ENCODE measurements at places on chromosomes 1 and 21.
A peak's percentile ranks its signal among the peaks of the same experiment; 100 is the strongest.

DNA sequence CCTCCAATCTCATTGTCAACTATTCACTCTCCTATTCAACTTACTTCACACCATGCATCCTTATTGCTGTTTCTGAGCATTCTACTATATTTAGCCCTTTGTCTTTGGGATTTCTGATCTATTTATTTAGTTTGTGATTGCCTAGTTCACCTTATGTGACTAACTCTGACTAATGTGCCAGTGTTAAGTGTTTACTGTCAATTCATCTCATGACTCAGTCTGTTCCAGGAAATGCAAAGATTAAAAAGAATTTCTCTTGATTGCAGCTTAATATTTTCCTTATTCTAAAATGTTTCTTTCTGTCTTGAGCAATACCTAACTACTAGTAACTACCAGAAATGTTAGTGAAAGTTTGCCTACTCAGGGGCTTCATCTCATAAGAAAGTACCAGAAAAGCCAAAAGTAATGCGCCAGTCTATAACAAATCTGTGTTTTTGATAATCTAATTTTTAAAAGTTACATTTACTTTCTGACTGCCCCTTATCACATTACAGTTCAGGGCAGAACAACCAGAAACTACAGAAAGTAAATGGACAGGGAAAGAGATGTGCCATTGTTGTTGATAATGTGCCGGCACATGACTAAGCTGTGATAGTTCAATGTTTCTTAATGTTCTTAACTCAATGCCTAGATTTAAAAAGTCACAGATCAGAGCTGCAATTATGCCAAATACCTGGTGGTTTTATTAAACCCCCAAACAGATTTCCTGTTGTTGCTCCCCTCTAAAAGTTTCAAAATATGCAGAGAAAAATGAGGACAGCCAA, 556.5 kb downstream of the PTBP2 start:
- no peaks in the 10 kb centered on the region for H3K27me3 ChIP-seq
- peak overlapping the region; percentile 80 for H3K27ac ChIP-seq
- DNase-seq, result peak; percentile 86
- H3K4me3 ChIP-seq, result peak overlapping the region; percentile 28
- no peaks in the 10 kb centered on the region for H3K36me3 ChIP-seq
- peaks cover 19% of the 10 kb centered on the region for H3K4me1 ChIP-seq

DNA sequence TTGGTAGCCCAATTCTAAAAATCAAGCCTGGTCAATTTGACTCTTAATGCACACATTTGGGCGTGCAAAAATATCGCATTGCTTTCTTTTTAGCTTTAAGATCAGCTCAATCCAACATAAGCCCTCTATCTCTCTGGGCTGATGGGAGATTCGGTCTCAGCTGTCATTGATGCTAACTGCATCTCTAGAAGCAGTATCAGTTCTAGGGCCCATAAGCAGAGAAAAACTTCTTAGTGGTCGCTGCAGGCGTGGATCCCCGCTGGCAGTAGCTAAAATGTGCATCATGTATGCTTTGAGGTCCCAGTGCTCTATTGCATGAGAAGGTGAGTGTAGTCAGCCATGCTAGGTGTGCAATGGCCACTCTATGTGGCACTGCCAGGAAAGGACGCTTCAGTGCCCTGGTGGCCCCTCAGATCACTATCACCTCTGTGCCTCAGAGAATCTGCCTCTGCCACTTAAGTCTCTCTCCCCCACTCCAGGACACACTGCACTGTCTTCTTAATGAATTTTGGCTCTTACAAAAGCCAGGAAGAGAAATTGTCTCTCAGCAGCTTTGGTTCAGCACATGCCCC, 79.7 kb upstream of the GADD45A start:
- H3K27ac ChIP-seq, result no peak overlapping the region
- no peaks in the 10 kb centered on the region for H3K4me1 ChIP-seq
- no peaks in the 10 kb centered on the region for H3K36me3 ChIP-seq
- no peaks in the 10 kb centered on the region for H3K27me3 ChIP-seq
- no peak overlapping the region for H3K4me3 ChIP-seq

GRCh38 chr1:98086796-98087441, 166.1 kb upstream of the DPYD start:
- no peaks in the 10 kb centered on the region for H3K36me3 ChIP-seq
- no peaks in the 10 kb centered on the region for H3K27me3 ChIP-seq
- H3K4me1 ChIP-seq, result peaks cover 29% of the 10 kb centered on the region
- H3K4me3 ChIP-seq, result peak overlapping the region; percentile 11
- H3K27ac ChIP-seq, result peak overlapping the region; percentile 84

DNA sequence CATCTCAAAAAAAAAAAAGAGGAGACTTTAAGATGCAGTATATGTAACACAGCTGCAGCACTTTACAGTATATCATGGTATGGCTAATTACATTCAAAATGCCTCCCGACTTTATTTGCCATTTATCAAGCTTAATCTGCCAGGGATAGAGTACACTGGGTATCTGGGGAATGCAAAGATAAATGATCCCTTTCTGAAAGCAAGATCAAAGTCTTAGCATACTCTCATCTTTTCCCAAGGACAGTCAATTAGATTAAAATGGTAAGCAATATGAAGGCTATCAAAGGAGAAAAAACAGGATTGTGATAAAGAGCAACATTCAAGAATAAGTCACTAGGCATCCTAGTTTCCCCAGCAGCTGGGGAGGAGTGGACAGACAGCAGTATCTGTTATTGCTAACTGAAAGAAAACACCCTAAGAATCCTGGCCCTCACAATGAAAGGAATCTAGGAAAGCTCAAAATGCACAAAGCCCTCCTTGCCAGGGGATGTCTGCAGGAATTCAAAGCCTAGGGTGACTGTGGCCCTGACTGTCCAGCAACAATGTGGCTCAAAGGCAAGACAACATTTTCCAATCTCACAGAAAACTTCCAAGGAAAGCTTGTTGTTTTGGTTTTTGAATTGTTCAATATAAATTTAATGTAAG, 56.7 kb upstream of the RAP1GAP start:
- H3K36me3 ChIP-seq, result peaks cover 49% of the 10 kb centered on the region
- no peak overlapping the region for H3K27ac ChIP-seq
- H3K4me1 ChIP-seq, result no peaks in the 10 kb centered on the region
- H3K27me3 ChIP-seq, result no peaks in the 10 kb centered on the region
- no peak for DNase-seq

GRCh38 chr1:219153723-219154122, 20.0 kb upstream of the LYPLAL1 start:
- no peaks in the 10 kb centered on the region for H3K4me1 ChIP-seq
- H3K36me3 ChIP-seq, result no peaks in the 10 kb centered on the region
- DNase-seq, result no peak
- no peak overlapping the region for H3K27ac ChIP-seq
- no peaks in the 10 kb centered on the region for H3K27me3 ChIP-seq

DNA sequence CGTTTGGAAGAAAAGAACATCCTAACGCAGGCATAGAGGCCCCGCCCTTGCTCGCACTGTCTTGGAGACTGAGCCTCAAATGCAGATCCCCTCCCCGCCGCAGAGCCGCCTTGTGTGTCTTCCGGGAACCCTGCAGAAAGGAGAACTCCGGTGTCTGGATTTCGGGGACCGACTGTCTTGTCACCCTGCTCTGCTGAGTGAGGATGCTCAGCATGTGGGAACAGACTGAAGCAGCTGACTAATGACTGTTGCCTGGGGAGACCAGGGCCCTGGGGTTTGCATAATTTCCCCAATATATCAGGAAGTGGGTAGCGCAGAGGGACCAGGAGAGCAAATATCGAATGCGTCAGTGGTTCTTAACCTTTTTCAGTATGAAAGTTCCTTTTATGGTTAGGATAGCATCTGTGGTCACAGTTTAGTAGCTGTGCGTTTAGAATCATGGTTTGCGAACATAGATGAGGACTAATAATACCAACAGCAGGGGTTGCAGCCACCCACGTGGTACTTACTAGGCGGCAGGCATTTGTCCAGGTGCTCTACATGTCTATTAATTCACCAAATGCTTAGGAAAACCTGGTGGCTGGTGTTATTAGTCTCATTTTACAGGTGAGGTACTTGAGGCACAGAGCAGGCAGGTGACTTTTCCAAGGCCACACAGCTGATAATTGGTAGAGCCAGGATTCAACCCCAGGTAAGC, 14.3 kb downstream of the GPR137B start:
- no peak overlapping the region for H3K4me3 ChIP-seq
- H3K27ac ChIP-seq, result no peak overlapping the region
- no peak for DNase-seq
- H3K4me1 ChIP-seq, result no peaks in the 10 kb centered on the region
- H3K27me3 ChIP-seq, result no peaks in the 10 kb centered on the region

GRCh38 chr1:39779821-39780220, 8.7 kb upstream of the OXCT2 start:
- peaks cover 22% of the 10 kb centered on the region for H3K27me3 ChIP-seq
- H3K36me3 ChIP-seq, result no peaks in the 10 kb centered on the region
- H3K27ac ChIP-seq, result no peak overlapping the region
- DNase-seq, result no peak
- H3K4me1 ChIP-seq, result no peaks in the 10 kb centered on the region
- no peak overlapping the region for H3K4me3 ChIP-seq

DNA sequence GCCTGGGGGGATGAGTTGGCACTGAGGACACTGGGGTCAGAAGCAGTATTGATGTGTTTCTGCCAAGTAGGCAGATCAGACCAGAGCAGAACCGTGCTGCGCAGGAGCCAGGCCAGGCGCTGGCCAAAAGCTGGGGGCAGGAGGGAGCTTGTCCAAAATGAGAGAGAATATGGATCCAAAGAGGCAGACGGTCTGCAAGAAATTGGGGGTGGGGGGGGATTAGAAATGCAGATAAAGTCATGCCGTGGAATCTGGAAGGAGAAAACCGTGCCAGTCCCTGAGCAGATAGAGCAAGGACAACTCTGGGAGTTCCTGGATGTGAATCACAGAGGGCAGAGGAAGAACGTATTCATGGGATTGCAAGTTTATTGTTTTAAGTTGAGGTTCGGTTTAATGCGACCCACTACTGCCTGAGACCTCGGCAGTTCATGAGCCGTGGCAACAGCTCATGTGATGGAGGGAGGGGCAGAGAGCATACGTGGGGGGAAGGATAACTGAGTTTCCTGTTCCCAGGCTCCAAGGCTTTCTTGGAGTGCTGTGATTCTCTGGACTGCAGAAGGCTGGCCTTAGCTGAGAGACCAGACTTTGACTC, 224.0 kb downstream of the FGGY start:
- H3K36me3 ChIP-seq, result no peaks in the 10 kb centered on the region
- H3K4me3 ChIP-seq, result no peak overlapping the region
- DNase-seq, result no peak
- no peak overlapping the region for H3K27ac ChIP-seq

- peaks cover 10% of the 10 kb centered on the region for H3K36me3 ChIP-seq
- no peak overlapping the region for H3K4me3 ChIP-seq
- no peak overlapping the region for H3K27ac ChIP-seq
- no peaks in the 10 kb centered on the region for H3K4me1 ChIP-seq
- peak; percentile 7 for DNase-seq
Observed at GRCh38 chr21:36873513-36873912, 93.0 kb downstream of the HLCS start.

DNA sequence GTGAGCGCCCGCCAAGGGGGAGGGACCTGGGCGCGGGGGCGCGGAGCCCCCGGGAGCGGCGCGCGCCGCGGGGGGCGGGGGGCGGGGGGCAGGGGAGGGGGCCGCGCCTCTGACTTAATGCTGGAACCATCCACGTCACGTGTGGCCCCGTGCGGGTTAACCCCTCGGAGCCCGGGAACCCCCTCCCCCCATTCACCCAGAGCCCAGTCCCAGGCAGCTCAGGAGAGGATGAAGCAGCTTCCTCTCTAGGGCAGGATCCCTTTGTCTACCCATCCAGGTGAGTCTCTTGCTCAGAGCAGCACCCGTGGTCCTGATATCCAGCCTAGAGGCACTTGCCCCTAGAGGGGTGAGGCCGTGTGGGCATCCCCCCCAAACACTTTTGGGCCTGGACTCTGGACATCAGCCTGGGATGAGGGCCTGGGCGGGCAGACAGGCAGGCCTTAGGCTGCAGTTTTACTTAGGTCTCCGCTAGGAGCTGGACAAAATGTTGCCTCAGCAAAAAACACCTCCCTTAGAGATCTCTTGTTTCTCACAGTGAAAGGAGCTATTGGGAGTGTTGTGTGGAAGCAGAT, at the start of gene ALX3:
TSS of gene ALX3 (minus strand) at position 2 of the 572 bp plus-strand sequence. CDS start 60 bp downstream, outside the sequence.
- DNase-seq, result no peak
- H3K27ac ChIP-seq, result no peak within 1 kb of the TSS
- H3K4me3 ChIP-seq, result no peak within 1 kb of the TSS
- H3K36me3 ChIP-seq, result no peaks in the 10 kb centered on the region

- no peaks in the 10 kb centered on the region for H3K36me3 ChIP-seq
- H3K4me3 ChIP-seq, result no peak within 1 kb of the TSS
- H3K4me1 ChIP-seq, result no peaks in the 10 kb centered on the region
Observed at GRCh38 chr1:34792868-34793727, at the start of gene GJA4. GJA4 (plus strand) TSS chr1:34792999; CDS start chr1:34794214, 1,215 bp downstream.

GRCh38 chr1:19204446-19205266, 5.4 kb downstream of the UBR4 start:
- H3K36me3 ChIP-seq, result peaks cover 5% of the 10 kb centered on the region
- H3K4me3 ChIP-seq, result no peak overlapping the region
- peak; percentile 45 for DNase-seq
- no peaks in the 10 kb centered on the region for H3K27me3 ChIP-seq
- peaks cover 39% of the 10 kb centered on the region for H3K4me1 ChIP-seq

DNA sequence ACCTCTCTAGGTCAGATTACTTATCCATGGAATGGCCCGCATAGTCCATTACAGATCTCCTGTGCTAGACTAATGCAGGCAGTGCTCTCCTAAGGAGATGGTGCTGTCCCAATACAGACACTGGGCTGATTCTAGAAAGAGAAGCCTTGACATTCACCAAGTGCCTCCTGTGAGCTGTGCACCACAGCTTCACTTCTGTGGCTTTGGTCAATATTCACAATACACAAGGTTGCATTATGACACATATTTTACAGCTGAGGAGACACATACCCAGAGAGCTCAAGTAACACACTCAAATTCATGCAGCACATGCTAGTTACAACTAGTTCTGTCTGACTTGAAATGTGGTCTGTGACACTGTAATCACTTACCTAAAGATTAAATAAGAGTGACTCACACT, 59.4 kb upstream of the LRRC8B start:
- H3K36me3 ChIP-seq, result no peaks in the 10 kb centered on the region
- no peaks in the 10 kb centered on the region for H3K4me1 ChIP-seq
- DNase-seq, result no peak

- no peaks in the 10 kb centered on the region for H3K36me3 ChIP-seq
- DNase-seq, result no peak
- H3K27me3 ChIP-seq, result peaks cover 13% of the 10 kb centered on the region
- no peak overlapping the region for H3K27ac ChIP-seq
Observed at GRCh38 chr1:22139066-22139594, 3.8 kb downstream of the WNT4 start.

DNA sequence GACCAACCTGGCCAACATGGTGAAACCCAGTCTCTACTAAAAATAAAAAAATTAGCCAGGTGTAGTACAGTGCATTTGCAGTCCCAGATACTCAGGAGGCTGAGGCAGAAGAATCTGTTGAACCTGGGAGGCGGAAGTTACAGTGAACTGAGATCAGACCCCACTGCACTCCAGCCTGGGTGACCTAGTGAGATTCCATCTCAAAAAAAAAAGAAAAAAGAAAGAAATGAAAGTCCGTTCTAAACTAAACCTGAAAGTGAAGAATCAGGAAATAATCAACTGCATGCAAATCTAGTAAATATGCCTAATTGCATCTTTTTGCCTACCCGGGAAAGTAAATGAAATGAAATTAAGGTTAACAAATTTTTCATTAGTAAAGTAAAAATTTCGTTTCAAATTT, 99.6 kb downstream of the ZZZ3 start:
- no peak for DNase-seq
- H3K36me3 ChIP-seq, result peaks cover 58% of the 10 kb centered on the region
- no peaks in the 10 kb centered on the region for H3K27me3 ChIP-seq
- no peak overlapping the region for H3K4me3 ChIP-seq
- no peak overlapping the region for H3K27ac ChIP-seq

- no peaks in the 10 kb centered on the region for H3K27me3 ChIP-seq
- peaks cover 25% of the 10 kb centered on the region for H3K4me1 ChIP-seq
- H3K27ac ChIP-seq, result peak overlapping the region; percentile 26
Observed at GRCh38 chr1:64167176-64167575, 36.2 kb upstream of the UBE2U start.
